Sigmoid colon (tissue), 7 donors: ENCODE measurements at places on chromosomes 13 and 19. TPM values are rescaled to one million over a fixed set of nuclear protein-coding genes. Genes with fewer than 3 reads are reported as not detected.

GRCh38 chr19:31503211-31503610 lies 154.0 kb upstream of the TSHZ3 start:
- H3K4me1 ChIP-seq: no peaks in the 10 kb centered on the region
- no peaks in the 10 kb centered on the region for H3K27me3 ChIP-seq
- no peak overlapping the region for H3K27ac ChIP-seq
- no peak for DNase-seq

DNA sequence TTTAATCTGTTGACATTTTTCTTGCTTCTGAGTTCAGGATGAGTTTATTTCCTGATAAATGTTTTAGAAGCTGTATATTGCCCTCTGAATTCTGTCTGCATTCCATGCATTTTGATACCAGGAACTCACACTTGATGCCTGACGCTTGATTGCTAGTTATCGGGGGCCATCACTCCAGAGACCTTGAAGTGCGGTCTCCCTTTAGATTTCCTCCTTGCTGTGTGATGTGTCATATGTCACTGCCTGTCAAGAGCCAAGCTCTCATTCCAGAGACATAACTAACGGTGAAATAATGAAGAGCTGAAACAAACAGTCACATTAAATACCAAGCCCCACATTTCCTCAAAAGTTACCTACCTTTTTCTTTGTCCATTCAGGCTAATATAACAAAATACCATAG lies 155.5 kb downstream of the TNFSF13B start:
- no peak overlapping the region for H3K4me3 ChIP-seq
- DNase-seq: no peak
- no peaks in the 10 kb centered on the region for H3K27me3 ChIP-seq
- H3K4me1 ChIP-seq: no peaks in the 10 kb centered on the region

DNA sequence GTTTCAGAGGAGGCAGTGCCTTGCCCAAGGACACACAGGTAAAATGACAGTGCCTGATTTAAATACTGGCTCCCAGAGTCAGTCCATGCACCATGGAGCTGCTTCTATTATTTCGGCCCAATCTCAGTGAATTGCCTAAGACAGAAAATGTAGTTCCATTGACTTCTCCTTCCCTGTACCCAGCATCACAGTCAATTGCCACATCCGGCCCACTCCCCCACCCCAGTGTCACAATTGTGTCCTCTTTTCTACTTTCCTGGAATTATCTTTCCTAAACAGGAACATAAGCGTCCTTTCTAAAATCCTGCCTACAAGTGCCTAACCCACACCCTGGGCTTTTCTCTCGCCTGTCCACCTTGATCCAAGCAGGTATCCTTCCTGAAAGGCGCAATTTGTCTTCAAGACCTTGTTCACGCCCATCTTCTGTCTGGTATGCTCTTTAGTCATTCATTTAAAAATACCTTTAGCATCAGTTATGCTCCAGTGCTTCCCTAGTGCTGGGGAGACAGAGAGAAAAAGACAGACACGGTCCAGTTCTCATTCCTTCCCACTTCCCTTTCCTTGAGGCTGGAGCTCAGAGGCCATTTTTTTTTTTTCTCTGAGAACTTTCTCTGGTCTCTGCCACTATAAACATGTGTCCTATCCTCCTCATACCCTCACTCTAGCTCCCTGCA lies 411.4 kb downstream of the LIG4 start:
- DNase-seq: no peak
- no peak overlapping the region for H3K27ac ChIP-seq
- H3K4me3 ChIP-seq: no peak overlapping the region
- no peaks in the 10 kb centered on the region for H3K4me1 ChIP-seq
- H3K36me3 ChIP-seq: no peaks in the 10 kb centered on the region

Gene IRGC
- polyA plus RNA-seq: not detected

Gene WASF3
- polyA plus RNA-seq: 0.92 TPM

Gene GRK1
- polyA plus RNA-seq: not detected
